ENCODE measurements at places on chromosomes 11 and 22.

GRCh38 chr11:13259374-13259773 lies 18.2 kb upstream of the BMAL1 start:
- DNase-seq, result no peak

DNA sequence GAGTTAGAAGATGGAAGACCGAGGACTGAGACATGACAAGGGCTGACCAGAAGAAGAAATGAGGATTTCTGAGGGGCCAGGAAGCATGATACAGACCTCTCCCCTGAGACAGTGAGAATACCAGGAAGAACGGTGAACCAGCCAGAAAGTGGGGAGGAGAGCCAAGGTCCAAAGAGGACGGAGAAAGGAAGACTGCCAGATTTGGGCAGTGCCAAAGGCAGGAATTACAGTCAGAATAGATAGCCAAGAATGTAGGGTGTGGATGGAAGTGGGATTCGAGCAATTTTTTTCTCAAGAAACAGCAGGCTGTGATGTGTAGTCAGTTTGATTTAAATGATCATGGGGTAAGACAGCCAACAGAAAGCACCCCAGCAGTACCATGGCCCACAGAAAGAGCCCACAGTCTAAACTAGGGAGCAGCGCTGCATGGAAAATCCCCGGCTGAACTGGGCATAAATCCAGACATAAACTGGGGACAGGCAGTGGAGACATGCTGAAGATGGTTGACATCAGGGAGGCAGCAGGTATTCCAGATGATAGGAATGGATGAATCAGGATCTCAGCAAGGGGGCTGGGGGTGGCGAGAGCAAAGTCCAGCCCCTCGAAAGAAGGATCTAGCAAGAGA lies 67.3 kb upstream of the BARX2 start:
- DNase-seq, result no peak

- no peak for DNase-seq
Observed at GRCh38 chr22:17258015-17258787, 39.0 kb upstream of the ADA2 start.

DNA sequence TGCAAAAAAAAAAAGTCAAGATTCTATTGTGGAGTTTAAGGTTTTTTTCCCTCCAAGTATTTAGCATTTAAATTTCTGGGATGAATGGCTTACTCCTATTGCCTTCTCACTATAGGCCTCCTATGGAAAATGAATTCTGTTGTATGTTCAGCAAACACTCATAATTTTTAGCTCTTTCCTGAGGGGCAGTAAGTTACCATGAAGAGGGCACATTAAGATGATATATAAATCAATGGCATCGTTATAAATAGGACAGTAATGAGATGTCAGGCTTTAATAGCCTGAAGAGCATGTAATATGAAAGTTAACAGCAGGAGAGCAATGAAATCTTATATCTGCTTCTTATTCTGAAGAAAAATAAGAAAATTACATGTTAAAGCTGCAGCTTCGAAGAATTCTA lies 32.9 kb downstream of the C11orf87 start:
- no peak for DNase-seq

DNA sequence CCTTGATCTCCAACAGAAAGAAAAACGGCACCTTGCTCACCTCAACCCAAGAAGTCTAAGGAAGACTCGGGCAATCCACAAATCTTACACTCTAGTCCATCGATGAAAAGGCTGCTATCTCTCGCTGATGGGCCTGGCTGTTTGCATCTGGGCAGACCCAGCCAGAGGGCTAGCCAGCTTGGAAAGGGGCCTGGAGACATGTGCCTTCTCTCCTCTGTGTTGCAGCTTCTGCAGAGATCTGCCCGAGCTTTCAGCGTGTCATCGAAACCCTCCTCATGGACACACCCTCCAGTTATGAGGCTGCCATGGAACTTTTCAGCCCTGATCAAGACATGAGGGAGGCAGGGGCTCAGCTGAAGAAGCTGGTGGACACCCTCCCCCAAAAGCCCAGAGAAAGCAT lies 3.2 kb downstream of the SCGB1A1 start:
- no peak for DNase-seq

DNA sequence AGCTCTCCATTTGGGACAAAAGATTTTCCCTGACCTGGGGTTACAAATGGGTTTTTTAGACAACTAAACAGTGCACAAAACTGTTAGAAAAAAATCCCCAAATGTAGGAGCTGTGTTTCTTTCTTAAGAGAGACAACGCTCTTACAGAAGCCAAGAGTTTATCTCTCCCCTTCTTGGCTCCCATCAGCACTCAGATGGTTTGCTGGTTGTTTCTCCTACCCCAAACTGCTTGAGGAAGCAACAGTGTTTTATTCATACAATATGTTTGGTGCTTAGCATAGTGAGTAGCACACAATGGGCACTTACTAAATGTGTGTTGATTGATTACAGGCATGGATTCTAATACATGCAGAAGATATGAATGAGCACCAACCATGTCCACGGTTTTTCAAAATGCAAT lies 209.5 kb upstream of the ANO5 start:
- no peak for DNase-seq

- no peak for DNase-seq
Observed at GRCh38 chr11:4578624-4579023, 2.9 kb upstream of the OR52I2 start.

DNA sequence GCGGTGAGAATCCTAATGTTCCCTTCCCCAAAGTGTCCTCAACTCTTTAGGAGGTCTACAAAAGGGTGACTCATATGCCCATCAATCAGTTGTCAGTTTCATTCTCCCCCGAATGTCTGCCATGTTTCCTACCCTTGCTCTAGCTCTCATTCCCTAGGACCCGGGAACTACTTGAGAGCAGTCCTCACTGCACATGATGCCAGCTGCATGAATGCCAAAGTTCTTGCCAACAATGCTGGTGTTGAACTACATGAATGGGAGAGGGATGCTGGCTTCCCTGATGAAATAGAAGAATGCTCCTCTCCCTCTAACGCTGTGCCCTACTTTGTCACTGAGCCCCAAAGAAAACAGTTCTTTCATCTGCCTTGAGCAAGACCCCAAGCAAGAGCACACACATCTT lies 12.5 kb upstream of the FSHB start:
- DNase-seq, result no peak

- DNase-seq, result no peak
Observed at GRCh38 chr11:86383041-86383955, 8.6 kb downstream of the CCDC81 start.

GRCh38 chr22:17678817-17679385 lies 40.3 kb downstream of the BCL2L13 start:
- DNase-seq, result no peak

- DNase-seq, result no peak
Observed at GRCh38 chr11:114098927-114099326, 39.4 kb downstream of the ZBTB16 start.

- no peak for DNase-seq
Observed at GRCh38 chr22:49303781-49304461, 523.8 kb downstream of the BRD1 start.

- no peak for DNase-seq
Observed at GRCh38 chr22:19892925-19893324, 38.3 kb upstream of the GNB1L start.

DNA sequence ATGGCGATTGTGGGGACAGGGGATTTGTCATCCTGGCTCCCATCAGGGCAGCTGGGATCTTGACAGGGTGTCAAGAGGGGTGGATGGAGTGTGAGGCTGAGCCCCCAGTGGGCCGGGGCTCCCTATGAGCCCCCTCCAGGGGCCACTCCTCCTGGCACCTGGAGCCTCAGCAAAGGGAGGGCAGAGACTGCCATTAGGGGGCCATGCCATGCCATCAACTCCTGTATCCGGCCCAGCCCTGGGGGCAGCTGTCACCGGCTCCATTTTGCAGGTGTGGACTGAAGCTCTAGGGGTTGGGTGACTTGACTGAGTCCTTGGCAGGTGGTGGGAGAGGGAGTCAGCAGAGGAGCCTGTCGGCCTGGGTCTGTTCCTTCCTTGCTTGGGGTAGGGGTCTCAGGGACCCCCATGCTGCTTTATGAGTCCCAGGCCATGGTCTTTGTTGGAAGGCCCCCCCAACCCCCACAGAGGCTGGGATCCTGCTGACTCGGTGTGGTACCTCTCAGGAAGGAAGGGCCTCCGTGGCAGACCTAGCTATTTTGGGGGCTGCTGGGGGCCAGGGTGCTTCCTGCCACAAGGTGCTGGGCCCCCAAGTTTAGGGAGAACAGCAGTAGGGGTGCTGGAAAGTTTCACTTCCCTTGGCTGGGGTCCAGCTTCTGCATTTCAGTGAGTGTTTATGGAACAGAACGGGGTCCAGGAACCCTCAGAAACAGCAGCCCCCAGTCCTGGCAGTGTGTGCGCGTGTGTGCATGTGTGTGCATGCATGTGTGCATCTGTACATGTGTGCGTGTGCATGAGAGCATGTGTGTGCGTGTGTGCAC lies 1.5 kb downstream of the ACY3 start:
- no peak for DNase-seq

DNA sequence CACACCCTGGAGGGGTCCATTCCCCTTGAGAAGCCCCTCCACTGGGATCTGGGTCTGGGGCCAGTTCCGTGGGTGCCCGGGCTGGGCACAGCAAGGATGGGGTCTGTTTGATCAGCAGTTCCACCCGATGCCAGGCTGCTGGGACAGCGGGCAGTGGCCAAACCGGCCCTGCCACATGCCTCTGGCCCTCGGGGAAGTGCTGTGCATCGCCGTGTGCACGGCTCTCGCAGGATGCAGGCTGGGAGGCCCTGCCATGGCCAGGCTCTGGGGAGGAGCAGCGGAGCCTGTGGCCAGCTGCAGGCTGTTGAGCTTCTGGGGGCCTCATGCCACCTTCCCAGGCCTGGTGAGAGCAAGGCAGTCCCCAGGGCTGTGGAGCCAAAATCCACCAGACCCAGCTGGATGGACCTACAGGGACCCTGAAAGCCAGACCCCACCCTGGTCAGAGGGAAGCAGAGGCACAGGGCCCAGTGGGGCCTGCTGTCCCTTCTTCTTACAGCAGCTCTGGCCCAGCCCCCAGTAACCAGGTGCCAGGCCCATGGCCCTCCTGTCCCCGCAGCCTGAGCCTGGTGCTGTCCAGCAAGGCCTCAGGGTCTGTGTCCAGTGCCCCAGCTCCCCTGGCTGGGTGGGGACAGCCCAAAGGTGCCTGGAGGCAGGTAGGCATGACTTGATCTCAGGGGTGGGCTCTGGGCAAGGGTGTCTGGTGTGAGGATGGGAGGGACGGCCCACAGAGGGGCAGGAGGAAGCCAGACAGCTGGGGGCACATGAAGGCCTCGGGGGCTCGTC lies 57.3 kb downstream of the WNT7B start:
- no peak for DNase-seq

DNA sequence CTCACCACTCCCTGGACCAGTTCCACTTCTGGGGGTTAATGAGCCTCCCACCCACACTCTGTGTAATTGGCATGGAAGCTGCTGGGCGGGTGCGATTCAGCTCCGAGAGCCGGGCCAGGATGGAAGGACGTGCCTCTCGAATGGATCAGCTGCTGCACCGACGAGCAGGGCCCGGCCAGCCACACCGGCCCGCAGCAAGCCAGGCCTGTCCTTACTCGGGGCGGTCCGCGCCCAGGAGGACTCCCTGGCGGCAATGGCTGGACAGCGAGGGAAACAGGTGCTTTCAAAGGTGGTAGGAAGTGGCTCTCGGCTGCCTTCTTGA lies 4.3 kb upstream of the SHISAL1 start:
- no peak for DNase-seq

Measured in T-helper 9 cell (primary cell).